T-helper 1 cell (primary cell): ENCODE measurements at places on chromosomes 4 and X.

DNA sequence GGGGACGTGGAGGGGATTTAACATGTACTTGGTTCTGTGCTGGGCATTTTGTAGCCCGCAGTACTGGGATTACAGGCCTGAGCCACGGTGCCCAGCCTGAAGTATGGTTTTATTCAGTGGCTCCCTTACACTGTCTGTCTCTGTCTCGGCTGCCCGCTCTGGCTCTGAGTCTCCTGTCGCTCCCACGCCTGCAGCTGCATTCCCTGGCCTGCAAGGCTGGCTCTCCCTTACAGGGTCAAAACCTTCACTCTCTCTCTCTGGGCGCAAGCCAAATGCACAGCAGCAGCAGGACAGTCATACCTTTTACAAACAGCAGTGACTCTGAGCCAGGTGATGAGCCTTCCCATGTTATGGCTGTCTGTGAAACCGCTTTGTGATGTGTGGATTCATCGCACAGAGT lies 72.1 kb downstream of the HTRA3 start:
- DNase-seq = no peak

- no peak for DNase-seq
Observed at GRCh38 chrX:154827194-154828015, 7.1 kb downstream of the SMIM9 start.

DNA sequence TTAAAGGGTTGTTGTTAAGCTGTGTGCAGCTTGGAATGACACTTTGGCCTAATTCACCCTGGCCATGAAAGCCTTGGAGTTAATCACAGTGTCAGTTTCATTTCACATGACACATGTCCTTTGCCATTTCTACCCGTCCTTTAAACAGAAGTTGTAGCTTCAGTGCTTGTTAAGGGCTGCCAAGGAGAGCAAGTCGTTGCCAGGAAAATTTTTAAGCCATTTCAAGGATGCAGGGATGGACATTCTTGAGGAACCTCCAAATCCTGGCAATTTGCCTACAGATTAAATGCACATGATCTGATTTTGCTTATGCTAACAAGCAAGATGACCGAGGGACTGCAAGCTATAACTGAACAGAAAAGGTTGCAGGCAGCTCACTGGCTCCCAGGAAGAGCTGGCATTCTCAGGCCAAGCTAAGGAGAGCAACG lies 40.5 kb downstream of the SETD7 start:
- no peak for DNase-seq

DNA sequence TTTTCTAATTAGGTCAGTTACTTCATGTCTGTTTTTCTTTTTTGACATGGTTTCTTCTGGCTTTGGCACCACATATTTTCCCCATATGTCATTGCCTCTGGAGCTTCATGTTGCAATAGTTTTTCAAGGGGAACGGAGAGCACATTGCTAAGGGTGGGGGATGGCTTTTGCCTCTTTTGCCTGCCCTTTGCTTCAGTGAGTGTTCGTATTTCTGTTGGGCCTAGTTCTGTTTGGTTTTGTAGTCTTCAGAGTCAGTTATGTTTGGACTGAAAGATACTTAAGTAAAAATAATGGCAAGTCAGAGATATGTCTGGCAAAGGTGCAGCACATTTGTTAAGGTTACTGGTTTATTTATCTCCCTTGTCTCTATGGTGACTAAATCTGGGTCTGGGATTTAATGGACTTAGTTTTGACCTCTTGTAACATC lies 29.1 kb downstream of the FHL1 start:
- DNase-seq = no peak

- no peak for DNase-seq
Observed at GRCh38 chrX:110210417-110211139, 107.3 kb downstream of the AMMECR1 start.
